Hematopoietic multipotent progenitor cell treated with erythropoietin and hydrocortisone succinate and interleukin-3 and kit ligand, for 8 days (in vitro differentiated cells): ENCODE measurements at places on chromosomes 16 and 17.

GRCh38 chr17:57895382-57896060, 45.7 kb upstream of the MRPS23 start:
- DNase-seq: no peak

- DNase-seq: no peak
Measured at GRCh38 chr16:86531641-86532525, 21.6 kb downstream of the FOXF1 start.

GRCh38 chr16:16150117-16150877, 73.0 kb downstream of the ABCC6 start:
- no peak for DNase-seq

DNA sequence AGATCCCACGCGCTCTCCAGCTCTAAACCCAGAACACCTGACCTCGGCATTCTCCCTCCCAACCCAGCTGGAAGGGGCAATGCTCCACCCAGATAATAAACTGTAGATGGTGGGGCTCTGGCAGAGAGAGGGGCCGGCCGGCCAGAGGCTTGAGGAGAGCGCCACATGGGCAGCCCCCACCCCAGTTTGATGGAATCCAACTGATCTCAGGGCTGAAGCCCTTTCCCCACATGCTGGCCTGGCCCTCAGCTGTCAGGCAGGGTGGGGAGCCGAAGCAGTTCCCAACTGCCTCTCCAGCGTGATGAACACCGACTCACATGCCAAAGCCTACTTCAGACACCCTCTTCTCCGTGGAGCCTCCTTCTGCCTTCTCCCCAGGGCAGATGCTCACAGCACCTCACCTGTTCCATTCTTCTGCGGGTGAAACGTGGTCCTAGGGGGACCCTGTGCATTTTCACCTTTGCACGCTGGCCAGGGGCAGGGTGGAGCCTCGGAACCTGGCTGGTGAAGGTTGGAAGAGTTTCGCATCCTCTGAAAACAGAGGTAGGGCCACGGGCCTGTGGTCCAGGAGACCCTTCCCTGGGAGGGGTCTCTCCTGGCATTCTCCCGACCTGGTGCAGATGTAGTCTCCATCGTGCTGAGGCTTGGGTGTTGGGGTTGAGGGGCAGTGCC, 65.7 kb upstream of the ZNF469 start:
- DNase-seq: no peak

DNA sequence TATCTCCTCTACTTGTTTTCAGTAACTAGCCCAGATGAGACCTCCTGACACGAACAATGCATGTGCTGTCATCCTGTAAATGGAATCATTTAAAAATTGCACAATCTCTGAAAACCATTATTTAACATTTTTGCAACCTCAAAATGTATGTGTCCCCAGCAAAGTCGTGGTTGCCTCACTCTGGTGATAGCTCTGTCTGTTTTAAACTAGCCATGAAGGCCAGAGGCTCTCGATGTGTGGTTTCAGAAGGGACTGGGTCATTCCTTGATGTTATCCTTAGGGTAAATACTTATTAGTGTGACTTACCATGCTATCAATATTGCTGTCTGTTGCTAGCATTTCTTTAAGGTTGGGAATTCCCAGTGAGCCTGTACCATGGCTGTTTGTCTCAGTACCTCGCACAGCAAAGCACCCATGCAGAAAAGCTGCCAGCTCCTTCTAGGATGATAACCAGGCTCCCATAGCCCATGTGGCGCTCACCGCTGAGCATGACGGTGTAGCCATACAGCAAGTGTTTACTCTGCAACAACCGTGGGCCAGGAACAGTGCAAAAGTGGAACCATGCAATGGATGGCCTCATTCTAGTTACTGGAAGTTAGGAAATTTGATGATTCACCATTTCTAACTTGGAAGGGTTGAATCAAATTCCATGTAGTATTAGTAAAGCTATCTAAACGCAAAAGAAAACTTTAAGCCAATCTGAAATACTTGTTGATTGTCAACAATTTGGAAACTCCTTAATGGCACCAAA, 2.9 kb upstream of the PGS1 start:
- no peak for DNase-seq

- DNase-seq: no peak
Measured at GRCh38 chr16:50276326-50276640, 9.9 kb downstream of the ADCY7 start.

- peak; percentile 9 for DNase-seq
Measured at GRCh38 chr17:7393613-7394451, 493 bp downstream of the PLSCR3 start.

GRCh38 chr16:86751076-86752030, 173.0 kb downstream of the FOXL1 start:
- no peak for DNase-seq

GRCh38 chr17:82153745-82154375, 55.8 kb upstream of the FASN start:
- peak; percentile 84 for DNase-seq

DNA sequence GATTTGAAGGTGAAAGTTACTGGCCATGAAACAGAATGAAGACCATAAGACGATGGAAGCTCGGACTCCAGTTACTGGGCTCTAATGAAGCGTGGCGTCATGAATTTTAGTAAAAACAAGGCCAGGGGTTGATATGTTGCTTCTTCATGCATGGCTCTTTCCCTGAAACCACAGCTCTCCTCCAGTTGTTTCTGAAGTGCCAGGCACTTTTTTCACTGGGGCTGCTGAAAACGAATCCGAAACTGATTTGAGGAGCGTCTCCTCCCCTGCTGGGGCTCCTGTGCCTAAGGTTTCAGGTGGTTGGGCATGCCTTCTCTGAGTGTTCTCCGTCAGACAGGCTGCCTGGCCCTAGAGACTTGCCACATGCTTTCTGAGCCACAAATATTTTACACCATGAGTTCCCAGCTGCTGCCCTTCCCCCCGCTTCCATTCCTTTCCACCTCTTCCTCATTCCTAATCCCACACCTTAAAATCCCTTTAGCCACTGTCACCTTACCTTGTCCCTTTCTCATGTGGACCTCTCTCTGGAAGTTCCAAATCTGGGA, 3.7 kb upstream of the MYL4 start:
- no peak for DNase-seq

DNA sequence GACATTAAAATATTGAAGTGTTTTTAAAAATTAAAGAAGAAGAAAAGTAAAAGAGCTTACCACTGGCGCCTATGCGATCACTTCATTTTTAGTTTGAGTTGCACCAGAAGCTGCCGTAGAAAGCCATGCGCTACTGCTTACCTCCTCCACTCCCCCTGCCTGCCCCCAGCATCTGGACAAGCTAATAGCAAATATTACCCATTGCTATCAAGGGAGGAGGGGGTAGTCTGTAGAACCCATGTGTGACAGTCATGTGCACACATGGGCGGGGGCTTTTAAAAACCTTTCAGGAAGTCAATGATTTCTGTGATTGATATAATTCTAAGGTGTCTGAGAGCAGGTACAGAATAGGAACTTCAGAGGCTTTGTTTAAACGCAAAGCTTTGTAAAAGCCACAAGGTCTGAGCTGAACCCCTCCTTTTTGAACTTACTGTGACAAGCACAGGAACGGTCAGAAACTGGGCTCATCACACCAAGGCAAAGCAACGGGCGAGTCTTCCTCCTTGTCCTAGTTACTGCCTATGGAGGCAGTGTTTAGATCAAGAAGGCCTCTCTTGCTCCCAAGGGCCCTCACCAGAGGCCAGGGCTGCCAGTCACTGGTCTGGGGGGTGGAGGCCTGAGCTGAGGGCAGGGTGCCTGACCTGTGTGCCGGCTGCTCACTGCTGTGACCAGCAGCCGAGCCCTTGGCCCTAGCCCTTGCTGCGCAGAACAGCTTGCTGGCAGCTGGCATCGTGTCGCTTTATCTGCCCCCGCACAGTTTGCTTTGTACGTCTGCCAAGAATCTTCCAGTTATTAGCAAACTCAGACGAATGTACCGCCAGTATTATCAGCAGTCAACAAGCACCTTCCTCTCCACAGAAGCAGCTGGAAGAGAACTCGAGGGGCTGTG, 15.0 kb downstream of the GINS2 start:
- DNase-seq: peak; percentile 97

DNA sequence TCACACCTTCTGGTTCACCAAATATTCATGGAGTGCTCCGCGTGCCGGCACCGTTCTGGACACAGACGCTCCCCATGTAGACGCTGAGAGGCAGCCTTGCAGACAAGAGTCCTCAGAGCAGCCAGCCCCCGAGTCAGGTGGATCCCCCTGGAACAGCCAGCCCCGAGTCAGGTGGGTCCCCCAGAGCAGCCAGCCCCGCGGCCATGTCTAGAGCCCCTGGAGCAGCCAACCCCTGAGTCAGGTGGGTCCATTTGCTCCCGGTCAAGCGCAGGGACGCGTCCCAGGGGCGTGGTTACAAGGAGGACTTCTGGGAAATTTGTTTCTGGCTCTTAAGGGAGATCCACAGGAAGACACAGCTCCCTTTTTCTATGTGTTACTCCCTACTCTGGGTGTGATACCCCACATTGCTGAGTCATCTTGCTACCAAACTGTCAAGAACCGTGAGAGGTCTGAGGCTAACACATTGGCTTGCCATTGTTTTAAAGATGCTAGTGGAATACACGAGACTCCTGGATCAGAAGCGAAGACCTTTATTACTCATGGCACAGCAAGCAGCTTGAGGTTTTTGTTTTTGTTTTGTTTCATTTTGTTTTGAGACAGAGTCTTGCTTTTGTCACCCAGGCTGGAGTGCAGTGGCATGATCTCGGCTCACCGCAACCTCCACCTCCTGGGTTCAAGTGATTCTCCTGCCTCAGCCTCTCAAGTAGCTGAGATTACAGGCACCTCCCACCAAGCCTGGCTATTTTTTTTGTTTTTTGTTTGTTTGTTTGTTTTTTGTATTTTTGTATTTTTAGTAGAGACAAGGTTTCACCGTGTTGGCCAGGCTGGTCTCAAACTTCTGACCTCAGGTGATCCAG, 43.3 kb upstream of the CBFA2T3 start:
- peak; percentile 75 for DNase-seq

- DNase-seq: no peak
Measured at GRCh38 chr17:54727624-54728023, 173.0 kb upstream of the TOM1L1 start.

- no peak for DNase-seq
Measured at GRCh38 chr16:58828901-58829545, 94.9 kb upstream of the GOT2 start.

DNA sequence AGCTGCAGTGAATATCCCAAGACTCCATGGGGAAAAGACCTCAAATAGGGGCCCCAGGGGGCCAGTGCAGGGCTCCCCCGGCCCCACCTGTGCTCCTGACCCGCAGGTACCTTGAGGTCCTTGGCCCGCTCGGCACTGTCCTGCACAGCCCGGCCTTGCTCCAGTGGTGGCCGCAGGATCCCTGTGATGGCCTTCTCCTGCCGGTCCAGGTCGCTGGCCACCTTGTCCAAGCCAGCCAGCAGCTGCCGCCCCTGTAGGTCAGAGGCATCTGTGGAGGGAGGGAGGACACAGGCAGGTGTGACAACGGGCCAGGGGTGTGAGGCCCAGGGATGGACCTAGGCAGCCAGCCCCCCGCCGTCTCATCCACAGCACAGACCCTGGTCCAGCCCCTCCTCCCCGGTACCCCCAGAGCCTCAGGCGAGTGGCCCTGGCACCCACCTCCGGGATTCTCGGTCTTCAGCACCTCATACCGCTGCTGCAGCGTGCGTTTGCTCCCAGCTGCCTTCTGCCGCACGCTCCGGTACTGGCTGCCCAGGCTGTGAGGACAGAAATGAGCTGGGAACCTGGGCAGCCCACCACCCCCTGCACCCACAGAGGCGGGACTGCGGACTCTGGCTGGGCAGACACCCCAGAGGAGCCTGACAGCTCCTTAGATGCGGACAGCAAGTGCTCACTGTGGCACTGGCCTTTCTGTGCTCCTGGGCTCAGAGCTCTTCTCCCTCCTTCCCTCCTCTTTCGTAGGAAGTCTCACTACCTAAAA, 43.7 kb downstream of the PPL start:
- DNase-seq: no peak

GRCh38 chr16:3912373-3912772, 31.9 kb upstream of the CREBBP start:
- no peak for DNase-seq

DNA sequence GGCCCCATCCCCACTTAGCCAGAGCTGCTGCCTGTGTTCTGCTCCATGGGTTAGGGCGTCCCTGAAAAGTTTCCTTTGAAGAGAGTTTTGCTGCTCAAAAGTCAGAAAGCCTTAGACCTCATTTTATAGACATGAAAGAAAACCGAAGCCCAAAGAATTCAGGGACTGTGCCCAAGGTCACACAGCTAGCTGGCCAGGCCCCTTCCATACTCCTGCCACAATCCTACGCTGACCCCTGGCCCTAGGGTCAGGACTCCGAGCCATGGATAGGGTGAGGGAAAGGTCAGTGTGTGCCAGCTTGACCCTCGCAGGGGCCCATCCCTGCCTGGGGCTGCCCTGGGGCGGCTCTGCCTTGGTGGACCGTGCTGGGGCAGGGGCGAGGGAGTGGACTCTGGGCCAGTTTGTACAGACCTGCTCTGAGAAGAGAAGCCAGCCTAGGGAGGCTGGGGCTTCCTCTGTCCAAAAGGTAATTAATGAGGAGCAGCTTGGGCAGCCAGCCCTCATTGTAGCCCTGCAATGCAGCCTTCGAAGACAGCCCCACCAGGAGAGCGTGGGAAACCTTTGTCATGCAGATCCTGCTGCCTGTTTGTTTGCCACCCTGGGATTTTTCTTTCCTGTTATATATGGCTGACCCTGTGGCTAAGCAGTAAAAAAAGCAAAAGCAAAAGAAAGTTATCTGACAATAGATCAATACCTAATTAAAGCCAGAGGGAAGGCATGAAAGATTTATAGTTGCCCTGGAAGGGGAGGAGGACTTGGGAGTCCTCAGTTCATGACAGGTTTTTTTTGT, 37.4 kb downstream of the RHBDL3 start:
- no peak for DNase-seq

GRCh38 chr17:58710948-58711552, 18.6 kb downstream of the RAD51C start:
- peak; percentile 77 for DNase-seq

GRCh38 chr17:79778504-79779083, 646 bp downstream of the CBX2 start:
- peak; percentile 58 for DNase-seq

- peak; percentile 36 for DNase-seq
Measured at GRCh38 chr16:69564845-69565670, 708 bp upstream of the NFAT5 start.

- peak; percentile 42 for DNase-seq
Measured at GRCh38 chr16:24178496-24178895, 77.6 kb upstream of the CACNG3 start.

DNA sequence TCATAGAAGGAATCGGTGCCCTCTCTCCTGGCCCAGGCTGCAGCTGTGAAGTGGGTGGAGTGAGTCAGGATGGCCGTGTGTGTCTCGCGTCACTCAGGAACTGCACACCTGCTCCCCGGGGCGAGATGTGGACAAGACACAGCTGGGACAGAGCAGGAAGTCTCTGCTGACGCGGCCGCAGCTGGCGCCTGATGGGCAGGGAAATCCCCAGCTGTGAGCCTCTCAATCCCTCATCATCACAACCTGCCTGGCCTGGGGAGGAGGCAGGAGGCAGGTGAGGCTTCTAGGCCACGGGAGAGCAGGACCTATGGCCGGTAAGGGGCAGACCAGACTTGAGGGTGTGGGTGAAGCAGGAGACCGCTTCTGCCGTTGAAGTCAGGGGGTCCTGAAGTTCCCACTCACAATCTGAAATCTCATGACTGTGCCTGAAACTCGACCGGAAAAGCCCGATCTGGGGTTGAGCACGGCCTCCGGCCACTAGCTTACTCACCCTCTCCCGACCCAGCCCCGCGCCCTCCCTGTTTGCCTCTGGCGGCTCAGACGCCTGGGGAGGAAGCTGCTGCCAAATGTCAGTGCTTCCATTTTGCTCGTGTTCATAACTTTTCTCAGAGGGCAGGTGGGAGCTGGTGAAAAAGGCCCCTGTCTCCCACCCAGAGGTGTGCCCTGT, 1.1 kb upstream of the TRPV3 start:
- no peak for DNase-seq
